ENCODE measurements at places on chromosomes 13 and 19.

- DNase-seq = no peak
Measured at GRCh38 chr13:87954091-87954490, 282.9 kb downstream of the SLITRK5 start.

GRCh38 chr19:50492303-50493052, 15.8 kb upstream of the GARIN5A start:
- DNase-seq = peak; percentile 38

GRCh38 chr13:80973721-80974120, 632.8 kb upstream of the SPRY2 start:
- DNase-seq = no peak

DNA sequence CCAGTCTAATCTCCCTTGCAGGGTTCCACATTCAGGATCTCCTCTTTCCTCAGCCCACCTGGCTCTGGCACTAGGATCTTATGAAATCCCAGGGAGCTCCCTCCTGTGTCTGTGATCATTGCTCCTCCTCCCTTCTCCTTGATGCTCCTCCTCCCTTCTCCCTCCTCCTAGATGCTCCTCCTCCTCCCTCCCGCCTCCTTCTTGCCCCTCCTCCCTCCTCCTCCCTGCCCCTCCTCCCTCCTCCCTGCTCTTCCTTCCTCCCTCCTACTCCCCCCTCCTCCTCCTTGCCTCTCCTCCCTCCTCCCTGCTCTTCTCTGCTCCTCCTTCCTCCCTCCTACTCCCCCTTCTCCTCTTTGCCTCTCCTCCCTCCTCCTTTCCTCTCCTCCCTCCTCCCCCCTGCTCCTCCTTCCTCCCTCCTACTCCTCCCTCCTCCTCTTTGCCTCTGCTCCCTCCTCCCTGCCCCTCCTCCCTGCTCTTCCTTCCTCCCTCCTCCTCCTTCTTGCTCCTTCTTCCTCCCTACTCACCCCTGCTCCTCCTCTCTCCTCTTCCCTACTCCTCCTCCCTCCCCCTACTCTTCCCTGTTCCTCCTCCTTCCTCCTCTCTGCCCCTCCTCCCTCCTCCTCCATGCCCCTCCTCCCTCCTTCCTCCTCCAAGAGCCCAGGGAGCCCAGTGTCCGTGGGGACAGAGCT, 14.9 kb upstream of the ZBTB7A start:
- no peak for DNase-seq
